ENCODE measurements at places on chromosomes 6 and 20. TPM values are rescaled to one million over a fixed set of nuclear protein-coding genes. Genes with fewer than 3 reads are reported as not detected.

- peak overlapping the region; percentile 17 for H3K27ac ChIP-seq
- H3K27me3 ChIP-seq: no peaks in the 10 kb centered on the region
- H3K4me3 ChIP-seq: no peak overlapping the region
These were observed 4.1 kb downstream of the TRPC4AP start for GRCh38 chr20:35088231-35089145.

- H3K27ac ChIP-seq: no peak overlapping the region
- no peak for DNase-seq
- H3K4me1 ChIP-seq: no peaks in the 10 kb centered on the region
- H3K4me3 ChIP-seq: no peak overlapping the region
- H3K27me3 ChIP-seq: no peaks in the 10 kb centered on the region
These were observed 440.4 kb downstream of the BTBD3 start for GRCh38 chr20:12358006-12358654.

- H3K27ac ChIP-seq: no peak overlapping the region
- H3K4me1 ChIP-seq: no peaks in the 10 kb centered on the region
- no peaks in the 10 kb centered on the region for H3K27me3 ChIP-seq
- DNase-seq: no peak
- no peaks in the 10 kb centered on the region for H3K36me3 ChIP-seq
These were observed 15.6 kb upstream of the SUMO4 start for GRCh38 chr6:149384464-149384863.

- no peaks in the 10 kb centered on the region for H3K36me3 ChIP-seq
- peaks cover 18% of the 10 kb centered on the region for H3K4me1 ChIP-seq
- DNase-seq: no peak
- H3K4me3 ChIP-seq: no peak overlapping the region
- H3K27ac ChIP-seq: peak overlapping the region; percentile 90
- no peaks in the 10 kb centered on the region for H3K27me3 ChIP-seq
These were observed 153.0 kb downstream of the BCAS1 start for GRCh38 chr20:53917145-53918019.

GRCh38 chr6:136546331-136546730 lies 3.9 kb downstream of the MAP7 start:
- no peak overlapping the region for H3K27ac ChIP-seq
- no peaks in the 10 kb centered on the region for H3K36me3 ChIP-seq

DNA sequence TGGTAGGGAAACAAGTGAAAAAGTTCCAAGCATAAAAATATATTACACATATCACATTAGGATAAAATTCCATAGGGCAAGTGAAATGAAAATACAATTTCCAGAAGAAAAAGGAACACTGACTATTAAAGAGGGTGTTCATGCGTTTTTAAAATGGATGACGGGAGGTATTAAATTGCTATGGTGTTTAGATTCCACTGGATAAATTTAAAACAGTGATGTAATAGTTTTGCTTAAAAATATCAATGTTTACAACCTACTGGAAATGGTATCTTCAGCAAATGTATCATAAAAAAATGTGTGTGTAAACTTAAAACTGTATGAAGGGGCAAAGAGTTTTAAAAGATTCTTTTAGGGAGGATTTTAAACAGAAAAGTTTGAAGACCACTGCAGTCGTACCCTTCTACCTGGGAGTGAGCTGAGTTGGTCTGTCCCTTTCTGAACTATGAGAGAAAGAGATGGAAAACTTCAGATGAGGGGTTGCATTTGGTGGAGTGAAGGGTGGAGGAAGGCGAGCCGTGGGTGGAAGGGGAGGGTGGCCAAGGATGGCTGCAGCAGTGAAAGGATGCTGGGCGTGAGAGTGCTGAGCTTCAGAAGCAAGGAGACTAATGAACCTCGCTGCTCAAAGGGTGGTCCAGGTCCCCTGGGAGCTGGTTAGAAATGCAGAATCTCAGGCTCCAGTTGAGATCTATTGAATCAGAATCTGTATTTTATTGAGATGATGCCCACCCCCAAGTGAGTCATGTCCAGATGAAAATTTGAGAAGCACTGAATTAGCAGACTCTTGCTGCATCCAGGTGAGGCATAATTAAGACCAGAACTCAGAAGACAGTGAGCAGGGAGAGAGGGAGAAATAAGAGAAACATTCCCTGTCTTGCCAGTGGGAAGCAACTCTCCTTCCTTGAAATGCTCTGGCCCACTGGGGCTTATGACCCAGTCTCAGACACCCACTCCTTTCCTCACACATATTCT lies 54.5 kb upstream of the MRPS10 start:
- no peak overlapping the region for H3K27ac ChIP-seq
- H3K27me3 ChIP-seq: no peaks in the 10 kb centered on the region
- H3K36me3 ChIP-seq: peaks cover 50% of the 10 kb centered on the region
- no peak for DNase-seq

DNA sequence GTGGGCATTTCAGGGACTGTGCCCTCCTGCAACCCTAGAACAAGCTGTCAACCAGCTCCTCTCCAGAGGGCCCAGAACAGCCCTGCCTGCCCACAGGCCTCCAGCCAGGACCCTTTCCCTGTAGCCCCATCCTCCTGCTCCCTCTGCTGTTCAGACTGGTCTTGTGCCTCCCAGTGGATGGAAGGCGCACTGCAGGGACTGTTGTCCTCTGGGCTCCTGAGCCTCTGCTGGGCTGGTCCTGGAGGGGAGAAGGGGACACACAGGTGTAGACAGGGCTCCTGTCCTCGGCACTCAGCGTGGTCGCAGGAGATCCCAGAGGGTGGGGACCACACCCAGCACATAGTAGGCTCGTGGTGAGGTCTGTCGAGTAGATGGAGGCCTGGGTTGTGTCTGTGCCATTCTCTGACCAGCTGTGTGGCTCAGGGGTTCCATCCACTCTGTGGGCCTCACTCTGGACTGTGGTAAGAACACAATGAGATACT lies 11.5 kb downstream of the ITPR3 start:
- H3K36me3 ChIP-seq: no peaks in the 10 kb centered on the region
- H3K4me3 ChIP-seq: peak overlapping the region; percentile 68
- H3K27ac ChIP-seq: peak overlapping the region; percentile 67
- no peak for DNase-seq
- peaks cover 66% of the 10 kb centered on the region for H3K4me1 ChIP-seq
- no peaks in the 10 kb centered on the region for H3K27me3 ChIP-seq

DNA sequence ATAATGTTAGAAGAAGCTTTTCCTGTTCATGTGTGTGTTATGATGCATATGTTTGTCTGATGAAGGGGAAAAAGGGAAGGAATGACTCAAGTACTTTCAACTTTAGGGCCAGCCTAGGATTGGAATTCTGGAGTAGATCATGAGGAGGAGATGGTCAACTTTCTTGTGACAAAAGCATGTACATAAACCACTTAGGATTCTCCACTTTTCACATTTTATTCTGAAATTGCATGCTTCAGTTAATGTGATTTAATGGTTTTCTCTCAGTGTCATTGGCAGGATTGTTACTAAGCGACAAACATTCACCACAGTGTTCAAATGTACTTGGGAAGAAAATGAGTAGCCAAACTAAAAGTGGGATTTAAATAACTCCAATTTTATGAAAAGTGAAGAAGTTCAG lies 80.1 kb downstream of the UTRN start:
- H3K27me3 ChIP-seq: no peaks in the 10 kb centered on the region
- H3K4me3 ChIP-seq: no peak overlapping the region
- H3K36me3 ChIP-seq: no peaks in the 10 kb centered on the region
- H3K27ac ChIP-seq: no peak overlapping the region
- DNase-seq: no peak

DNA sequence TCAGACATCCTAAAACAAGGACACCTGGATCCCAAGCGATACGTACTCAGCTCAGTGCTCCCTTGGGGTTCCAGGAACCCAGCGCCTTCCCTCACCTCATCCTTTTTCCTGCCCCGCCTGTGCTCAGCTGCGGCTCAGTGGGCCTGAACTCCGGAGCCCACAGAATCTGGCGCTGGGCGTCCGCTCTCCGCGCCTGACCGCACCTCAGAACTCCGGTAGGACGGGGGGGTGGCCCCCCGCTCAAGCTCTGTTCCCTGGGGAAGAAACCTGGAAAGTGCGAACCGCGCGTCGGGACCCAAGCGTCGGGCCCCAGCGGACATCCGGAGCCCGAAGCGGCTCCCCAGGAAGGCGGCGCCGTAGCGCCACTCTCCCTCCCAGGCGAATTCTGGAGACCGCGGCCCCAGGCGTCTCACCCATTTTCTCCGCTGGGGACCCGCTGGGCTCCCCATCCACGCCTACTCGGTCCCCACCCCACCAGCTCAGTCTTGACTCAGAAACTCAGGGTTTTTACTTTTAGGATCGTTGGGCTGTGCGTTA lies 336 bp upstream of the LY6G5C start:
- peak overlapping the region; percentile 65 for H3K27ac ChIP-seq
- H3K4me3 ChIP-seq: peak overlapping the region; percentile 64
- no peaks in the 10 kb centered on the region for H3K27me3 ChIP-seq
- peaks cover 36% of the 10 kb centered on the region for H3K4me1 ChIP-seq
- H3K36me3 ChIP-seq: no peaks in the 10 kb centered on the region

GRCh38 chr6:25560865-25561264 lies 91.2 kb upstream of the SCGN start:
- H3K4me3 ChIP-seq: no peak overlapping the region
- H3K27me3 ChIP-seq: no peaks in the 10 kb centered on the region
- no peak overlapping the region for H3K27ac ChIP-seq
- DNase-seq: no peak
- no peaks in the 10 kb centered on the region for H3K4me1 ChIP-seq

DNA sequence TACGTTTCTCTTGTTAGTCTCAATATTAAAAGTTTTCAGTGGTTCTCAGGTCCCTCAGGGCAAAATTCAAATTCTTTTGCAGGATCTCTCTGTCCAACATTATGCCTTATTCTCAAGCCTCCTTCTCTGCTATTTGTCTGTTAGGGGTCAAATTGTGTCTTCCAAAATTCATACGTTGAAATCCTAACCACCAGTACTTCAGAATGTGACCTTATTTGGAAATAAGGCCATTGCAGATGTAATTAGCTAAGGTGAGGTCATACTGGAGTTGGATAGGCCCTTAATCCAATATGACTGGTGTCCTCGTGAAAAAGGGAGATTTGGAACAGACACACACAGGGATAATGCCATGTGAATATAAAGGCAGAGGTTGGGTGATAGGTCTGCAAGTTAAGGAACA lies 64.1 kb upstream of the ADGRF1 start:
- H3K36me3 ChIP-seq: no peaks in the 10 kb centered on the region
- H3K4me1 ChIP-seq: peaks cover 30% of the 10 kb centered on the region
- no peaks in the 10 kb centered on the region for H3K27me3 ChIP-seq
- no peak overlapping the region for H3K27ac ChIP-seq
- H3K4me3 ChIP-seq: no peak overlapping the region
- DNase-seq: no peak

DNA sequence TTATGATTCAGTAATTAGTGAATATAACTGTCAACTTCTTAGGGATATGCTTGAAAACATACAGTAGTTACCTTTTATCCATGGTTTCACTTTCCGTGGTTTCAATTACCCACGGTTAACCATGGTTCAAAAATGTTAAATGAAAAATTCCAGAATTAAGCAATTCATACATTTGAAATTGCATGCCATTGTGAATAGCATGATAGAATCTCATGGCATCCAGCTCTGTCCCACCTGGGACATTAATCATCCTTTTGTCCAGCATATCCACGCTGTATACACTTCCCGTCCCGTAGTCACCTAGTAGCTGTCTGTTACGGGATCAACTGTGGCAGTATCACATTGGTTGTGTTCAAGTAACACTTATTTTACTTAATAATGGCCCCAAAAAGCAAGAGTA lies 781.7 kb upstream of the CITED2 start:
- no peak overlapping the region for H3K4me3 ChIP-seq
- H3K27me3 ChIP-seq: no peaks in the 10 kb centered on the region
- H3K27ac ChIP-seq: no peak overlapping the region
- no peak for DNase-seq
- no peaks in the 10 kb centered on the region for H3K4me1 ChIP-seq

DNA sequence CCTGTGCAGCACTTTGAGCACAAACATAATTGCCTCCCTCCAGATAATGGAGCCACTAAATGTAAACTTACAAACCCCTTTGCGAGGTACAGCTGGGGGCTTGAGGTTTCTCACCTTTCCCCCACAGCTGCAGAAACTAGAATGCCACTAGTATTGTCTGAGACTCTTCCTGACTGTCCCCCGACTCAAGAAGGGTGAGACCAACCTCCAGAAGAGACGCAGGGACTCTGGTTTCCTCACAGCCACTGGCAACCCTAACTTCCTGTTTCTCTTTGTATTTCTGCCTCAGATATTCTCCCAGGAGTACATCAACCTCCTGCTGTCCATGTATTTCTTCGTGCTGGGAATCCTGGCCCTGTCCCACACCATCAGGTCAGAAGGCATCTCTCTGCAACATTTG lies 23.6 kb downstream of the HM13 start:
- H3K4me3 ChIP-seq: no peak overlapping the region
- no peak overlapping the region for H3K27ac ChIP-seq
- no peaks in the 10 kb centered on the region for H3K4me1 ChIP-seq
- no peaks in the 10 kb centered on the region for H3K27me3 ChIP-seq
- no peak for DNase-seq

DNA sequence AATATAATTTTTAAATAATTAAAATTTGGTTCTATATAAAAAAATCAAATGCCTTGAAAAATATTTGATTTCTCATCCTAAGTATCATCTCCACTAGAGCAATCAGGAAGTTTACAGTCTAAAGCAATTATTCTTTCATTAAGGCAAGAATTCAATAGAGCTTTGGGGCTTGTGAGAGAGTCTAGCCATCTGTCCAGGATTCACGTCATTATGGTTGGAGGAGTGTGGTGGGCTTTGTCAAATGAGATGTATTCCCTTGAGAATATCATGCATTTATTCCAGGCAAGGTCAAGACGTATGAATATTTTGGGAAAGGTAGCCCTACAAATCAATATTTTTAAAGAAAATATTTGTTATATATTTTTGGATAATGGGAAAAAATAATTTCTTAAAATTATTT lies 132.4 kb downstream of the ELOVL4 start:
- H3K4me1 ChIP-seq: no peaks in the 10 kb centered on the region
- H3K27me3 ChIP-seq: no peaks in the 10 kb centered on the region
- no peak overlapping the region for H3K4me3 ChIP-seq
- no peaks in the 10 kb centered on the region for H3K36me3 ChIP-seq

EIF6 gene
- 207 TPM for total RNA-seq

PXMP4 gene
- total RNA-seq: 11.7 TPM

All from esophagus squamous epithelium (tissue), 5 donors.